Mucosa of descending colon (tissue), 3 donors: ENCODE measurements at places on chromosomes 6 and 20. TPM values are rescaled to one million over a fixed set of nuclear protein-coding genes. Genes with fewer than 3 reads are reported as not detected.
A peak's percentile ranks its signal among the peaks of the same experiment; 100 is the strongest.

CLPSL2 gene
- total RNA-seq: not detected

SLC13A3 gene
- total RNA-seq: 0.54 TPM

DNA sequence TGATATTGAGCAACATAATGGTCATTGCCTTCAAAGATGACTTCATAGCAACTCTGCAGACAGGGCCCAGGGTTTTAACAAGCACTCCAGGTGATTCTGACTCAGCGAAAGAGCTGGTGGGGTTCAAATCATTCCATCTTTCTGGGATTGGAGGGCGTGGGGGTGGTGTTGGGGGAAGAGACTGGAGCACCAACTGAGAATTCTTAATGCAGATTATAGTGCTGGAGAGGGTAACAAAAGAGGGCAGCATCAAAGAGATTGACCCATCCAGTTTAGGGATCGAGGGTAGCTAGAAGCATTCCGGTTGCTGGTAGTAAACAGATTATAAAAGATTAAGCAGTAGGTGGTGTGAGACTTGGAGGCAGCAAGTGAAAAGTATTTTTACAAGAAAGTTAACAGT is 15.9 kb downstream of the PFDN4 start:
- DNase-seq: no peak

GRCh38 chr6:26270486-26270861 is 94.5 kb upstream of the BTN3A2 start:
- no peak for DNase-seq

DNA sequence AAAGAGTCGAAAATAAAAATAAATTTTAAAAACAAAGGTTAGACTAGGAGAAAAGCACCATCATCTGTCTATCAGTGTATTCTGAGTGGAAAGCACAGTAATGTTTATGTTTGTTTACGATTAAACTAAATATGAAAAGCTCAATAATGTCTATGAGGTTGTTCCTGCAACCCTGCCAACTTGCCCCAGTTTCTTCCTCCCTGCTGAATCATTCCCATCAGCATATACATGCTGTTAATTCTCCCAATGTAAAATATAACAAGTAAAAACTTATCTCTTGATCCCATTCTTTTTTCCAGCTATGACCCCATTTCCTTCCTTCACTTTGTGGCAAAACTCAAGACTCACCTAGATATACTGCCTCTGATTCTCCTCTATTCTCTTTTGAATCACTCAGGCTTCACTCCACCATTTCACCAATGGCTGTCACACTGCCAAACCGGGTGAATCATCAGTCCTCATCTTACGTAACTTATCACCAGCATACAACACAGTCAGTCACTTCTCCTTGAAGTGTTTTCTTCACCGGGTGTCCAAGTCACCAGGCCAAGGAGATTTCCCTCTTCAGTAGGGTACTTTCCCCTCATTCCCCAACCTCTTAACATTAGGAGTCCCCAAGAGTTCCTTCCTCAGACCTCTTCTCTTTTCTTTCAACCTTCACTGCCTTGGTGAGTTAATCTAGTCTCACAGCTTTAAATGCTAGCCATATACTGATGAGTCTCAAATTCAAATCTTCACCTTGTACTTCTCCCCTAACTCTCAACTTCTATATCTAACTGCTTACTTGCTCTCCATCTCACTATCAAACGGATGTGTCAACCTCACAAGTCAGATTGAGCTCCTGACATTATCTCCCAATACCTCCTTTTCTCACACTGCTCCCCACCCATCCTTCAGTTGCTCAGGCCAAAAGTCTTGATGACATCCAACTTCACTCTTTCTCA is 6.2 kb downstream of the TMEM242 start:
- peak; percentile 64 for DNase-seq

DNA sequence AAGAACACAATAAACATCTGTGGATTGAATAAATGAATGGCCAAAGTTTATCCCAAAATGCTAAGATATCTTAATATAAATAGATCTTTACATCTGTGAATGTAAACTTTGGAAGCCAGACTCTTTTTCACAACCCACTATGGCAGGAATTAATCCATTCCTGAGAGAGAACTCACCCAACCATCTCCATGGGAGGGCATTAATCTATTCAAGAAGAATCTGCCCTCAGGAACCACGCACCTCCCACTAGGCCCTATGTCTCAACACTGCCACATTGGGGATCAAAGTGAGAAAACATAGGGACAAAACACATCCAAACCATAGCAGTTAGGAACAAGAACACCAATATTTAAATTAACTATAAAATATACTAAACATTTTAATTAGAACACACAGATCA is 3.4 kb downstream of the UBE3D start:
- DNase-seq: no peak
